Mesothelial cell of epicardium (in vitro differentiated cells): ENCODE measurements at places on chromosomes 3 and 15.
A peak's percentile ranks its signal among the peaks of the same experiment; 100 is the strongest.

DNA sequence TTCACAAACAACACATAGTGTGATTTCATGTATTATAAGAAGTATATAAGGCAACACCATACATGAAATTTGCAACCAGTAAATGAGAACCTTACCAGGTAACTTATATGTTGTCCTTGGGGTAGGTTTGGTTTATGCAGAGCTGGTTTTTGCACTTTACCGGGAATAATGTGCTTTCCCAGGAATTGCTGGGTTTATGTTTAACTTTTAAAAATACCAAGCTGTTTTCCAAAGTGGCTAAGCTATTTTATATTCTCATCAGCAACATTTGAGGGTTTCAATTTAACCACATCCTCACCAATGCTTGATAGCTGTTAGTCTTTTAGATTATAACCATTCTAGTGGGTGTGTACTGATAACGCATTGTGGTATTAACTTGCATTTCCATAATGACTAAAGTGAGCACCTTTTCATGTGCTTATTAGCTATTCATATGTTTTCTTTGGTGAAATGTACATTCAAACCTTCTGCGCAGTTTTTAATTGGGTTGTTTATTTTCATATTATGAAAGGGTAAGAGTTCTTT is 71.6 kb downstream of the KY start:
- H3K36me3 ChIP-seq: no peaks in the 10 kb centered on the region
- peaks cover 9% of the 10 kb centered on the region for H3K27me3 ChIP-seq
- no peak for DNase-seq

- peaks cover 25% of the 10 kb centered on the region for H3K4me1 ChIP-seq
- no peak overlapping the region for H3K4me3 ChIP-seq
- no peaks in the 10 kb centered on the region for H3K36me3 ChIP-seq
- DNase-seq: no peak
Measured at GRCh38 chr3:60309539-60310268, 941.5 kb downstream of the FHIT start.

DNA sequence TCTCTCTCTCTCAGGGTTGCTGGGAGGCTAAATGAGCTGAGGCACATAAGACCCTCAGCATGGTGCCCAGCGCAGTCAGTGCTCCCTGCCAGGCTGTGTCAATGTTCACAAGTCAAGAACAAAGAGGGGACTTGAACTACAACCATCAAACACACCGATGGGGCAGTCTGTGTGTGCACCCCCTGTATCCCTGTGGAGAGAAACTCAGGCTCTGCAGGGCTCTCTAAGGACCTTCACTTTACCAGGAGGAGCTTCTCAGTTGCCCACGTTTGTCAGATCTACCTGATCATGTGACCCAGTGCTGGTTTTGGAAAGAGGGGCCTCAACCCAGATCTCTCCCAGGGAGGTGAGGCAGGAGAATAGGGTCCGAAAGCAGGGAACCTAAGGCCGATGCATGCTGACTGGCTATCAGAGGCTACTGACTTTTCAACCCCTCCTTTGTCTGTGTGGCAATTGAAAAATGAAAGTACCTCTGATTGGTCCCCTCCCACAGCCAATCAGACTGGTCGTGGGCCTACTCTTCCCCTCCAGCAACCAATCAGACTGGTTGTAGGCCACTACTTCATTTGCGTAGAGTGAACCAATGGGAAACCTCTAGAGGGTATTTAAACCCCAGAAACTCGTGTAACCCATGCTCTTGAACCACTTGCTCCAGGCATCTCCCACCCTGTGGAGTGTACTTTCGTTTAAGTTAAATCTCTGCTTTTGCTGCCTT is 34.0 kb downstream of the RHCG start:
- H3K4me1 ChIP-seq: no peaks in the 10 kb centered on the region
- H3K4me3 ChIP-seq: no peak overlapping the region
- DNase-seq: no peak
- H3K27ac ChIP-seq: no peak overlapping the region
- peaks cover 22% of the 10 kb centered on the region for H3K27me3 ChIP-seq

- no peak overlapping the region for H3K4me3 ChIP-seq
- H3K27ac ChIP-seq: no peak overlapping the region
- no peaks in the 10 kb centered on the region for H3K36me3 ChIP-seq
- peaks cover 2% of the 10 kb centered on the region for H3K27me3 ChIP-seq
Measured at GRCh38 chr3:8336456-8336855, 165.2 kb upstream of the LMCD1 start.

DNA sequence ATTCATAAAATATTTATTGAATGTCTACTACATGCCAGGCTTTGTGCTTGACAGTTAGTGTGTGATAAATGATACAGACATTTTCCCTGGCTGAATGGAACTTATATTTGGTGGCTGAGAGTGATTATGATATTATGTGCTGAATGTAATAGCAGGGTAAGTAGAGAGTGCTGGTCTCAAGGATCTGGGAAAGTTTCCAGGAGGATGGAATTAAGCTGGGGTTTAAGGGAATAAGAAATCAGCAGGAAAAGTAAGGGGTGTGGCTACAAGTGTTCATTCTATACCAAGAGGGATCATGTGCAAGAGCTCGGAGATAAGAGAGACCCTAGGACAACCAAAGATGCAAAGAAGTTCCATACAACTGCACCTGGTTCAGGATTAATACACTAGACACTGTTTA is 500.1 kb upstream of the CFAP20DC start:
- no peaks in the 10 kb centered on the region for H3K36me3 ChIP-seq
- no peak overlapping the region for H3K4me3 ChIP-seq
- no peak for DNase-seq
- peaks cover 2% of the 10 kb centered on the region for H3K27me3 ChIP-seq

GRCh38 chr15:36992454-36992853 is 107.9 kb downstream of the MEIS2 start:
- no peak overlapping the region for H3K4me3 ChIP-seq
- H3K36me3 ChIP-seq: peaks cover 22% of the 10 kb centered on the region
- H3K4me1 ChIP-seq: peaks cover 63% of the 10 kb centered on the region

GRCh38 chr3:149970716-149971402 is at the start of gene PFN2:
Gene PFN2, minus strand, starts transcription at chr3:149970895. Its CDS starts 39 bp downstream, at chr3:149970856.
- H3K27me3 ChIP-seq: no peaks in the 10 kb centered on the region
- H3K4me3 ChIP-seq: peak within 1 kb of the TSS; percentile 93
- peak within 1 kb of the TSS; percentile 99 for H3K27ac ChIP-seq
- peaks cover 6% of the 10 kb centered on the region for H3K36me3 ChIP-seq

GRCh38 chr3:195893516-195893915 is 14.8 kb downstream of the TNK2 start:
- no peaks in the 10 kb centered on the region for H3K36me3 ChIP-seq
- H3K27me3 ChIP-seq: no peaks in the 10 kb centered on the region
- DNase-seq: no peak
- no peak overlapping the region for H3K27ac ChIP-seq
- peaks cover 51% of the 10 kb centered on the region for H3K4me1 ChIP-seq
- H3K4me3 ChIP-seq: no peak overlapping the region

DNA sequence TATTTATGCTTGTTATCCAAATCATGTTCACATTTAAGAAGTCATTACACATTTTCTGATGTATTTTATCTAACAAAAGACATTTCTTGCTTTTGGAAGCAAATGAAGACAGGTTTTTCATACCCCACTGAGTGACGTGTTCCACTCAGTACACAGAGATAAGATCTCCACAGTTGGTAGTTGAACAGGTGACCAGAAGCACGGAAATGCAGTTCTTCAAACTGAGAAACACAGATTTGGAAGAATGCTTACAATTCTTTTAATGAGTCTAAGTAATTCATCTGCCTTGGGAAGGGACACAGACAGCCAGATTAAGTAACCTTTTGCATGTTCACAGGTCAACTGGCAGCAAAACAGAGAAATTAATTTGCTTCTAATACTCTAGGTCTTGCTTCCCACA is 23.1 kb downstream of the PTX3 start:
- DNase-seq: no peak
- no peak overlapping the region for H3K4me3 ChIP-seq
- no peaks in the 10 kb centered on the region for H3K36me3 ChIP-seq
- H3K27me3 ChIP-seq: peaks cover 2% of the 10 kb centered on the region
- H3K4me1 ChIP-seq: peaks cover 11% of the 10 kb centered on the region

DNA sequence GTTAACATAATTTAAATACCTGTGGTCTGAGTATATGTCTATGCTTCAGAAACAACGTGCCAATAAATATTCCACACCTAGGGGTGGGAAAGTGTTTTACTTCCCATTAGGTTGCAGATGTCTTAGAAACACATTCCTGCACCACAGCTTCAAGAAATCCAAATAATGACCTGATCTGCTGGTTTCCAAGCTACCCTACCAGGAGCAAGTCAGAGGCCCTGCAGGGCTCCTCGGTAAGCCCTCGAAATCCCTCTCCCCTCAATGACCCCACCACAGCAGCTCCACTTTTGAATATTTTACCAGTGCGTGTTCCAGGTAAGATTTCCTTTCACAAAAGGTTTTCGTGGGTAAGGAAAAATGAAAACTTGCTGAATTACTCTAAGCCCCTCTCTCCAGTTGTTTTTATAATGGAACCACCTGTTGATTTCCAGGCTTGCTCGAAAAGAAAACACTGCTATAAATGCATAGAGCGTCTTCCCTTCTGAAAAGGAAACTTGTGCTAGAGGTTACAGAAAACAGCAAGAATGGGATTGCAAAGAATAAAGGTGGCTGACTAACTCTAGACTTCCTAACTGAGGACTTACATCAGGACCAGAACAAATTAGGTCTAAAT is 12.6 kb downstream of the IL12A start:
- DNase-seq: no peak
- H3K36me3 ChIP-seq: no peaks in the 10 kb centered on the region
- no peak overlapping the region for H3K4me3 ChIP-seq
- no peak overlapping the region for H3K27ac ChIP-seq
- peaks cover 2% of the 10 kb centered on the region for H3K27me3 ChIP-seq

DNA sequence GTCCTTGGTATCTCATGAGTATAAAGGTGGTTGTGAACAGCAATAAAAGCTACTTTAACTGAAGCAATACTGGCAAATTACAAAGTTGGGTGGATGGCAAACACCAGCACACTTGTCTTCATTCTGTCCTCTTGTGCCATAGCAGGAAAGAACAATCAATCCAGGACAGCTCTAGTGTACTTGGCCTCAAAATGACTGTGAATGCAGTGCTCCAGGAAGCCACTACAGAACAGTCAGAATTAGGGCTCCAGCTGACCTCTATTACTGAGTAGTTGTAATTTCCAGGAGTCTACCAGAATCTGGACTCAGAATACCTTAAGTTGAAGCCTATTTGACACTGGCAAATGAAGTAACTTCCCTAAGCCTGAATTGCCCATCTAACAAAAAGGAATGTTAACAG is 339.0 kb upstream of the WNT5A start:
- peaks cover 12% of the 10 kb centered on the region for H3K36me3 ChIP-seq
- no peak overlapping the region for H3K4me3 ChIP-seq
- no peak overlapping the region for H3K27ac ChIP-seq
- DNase-seq: no peak
- peaks cover 9% of the 10 kb centered on the region for H3K4me1 ChIP-seq
- no peaks in the 10 kb centered on the region for H3K27me3 ChIP-seq

DNA sequence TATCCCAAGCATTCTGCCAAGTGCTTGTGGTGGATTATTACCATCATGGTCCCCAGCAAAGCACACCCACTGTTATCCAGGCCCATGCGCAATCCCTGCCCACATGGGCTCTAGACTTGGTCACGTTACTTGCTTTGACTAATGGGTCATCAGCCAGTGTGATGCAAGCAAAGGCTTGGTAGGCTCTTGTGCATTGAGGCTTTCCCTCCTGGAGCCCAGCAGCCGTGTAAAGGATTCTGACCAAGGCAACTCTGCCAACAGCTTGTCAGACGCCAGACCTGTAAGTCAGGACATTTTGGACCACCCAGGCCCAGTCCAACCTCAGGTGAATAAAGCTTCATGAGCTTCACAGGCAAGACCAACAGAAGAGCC is 93.9 kb downstream of the ABHD5 start:
- peaks cover 49% of the 10 kb centered on the region for H3K27me3 ChIP-seq
- H3K36me3 ChIP-seq: no peaks in the 10 kb centered on the region
- no peak overlapping the region for H3K27ac ChIP-seq
- H3K4me1 ChIP-seq: no peaks in the 10 kb centered on the region
- no peak for DNase-seq

DNA sequence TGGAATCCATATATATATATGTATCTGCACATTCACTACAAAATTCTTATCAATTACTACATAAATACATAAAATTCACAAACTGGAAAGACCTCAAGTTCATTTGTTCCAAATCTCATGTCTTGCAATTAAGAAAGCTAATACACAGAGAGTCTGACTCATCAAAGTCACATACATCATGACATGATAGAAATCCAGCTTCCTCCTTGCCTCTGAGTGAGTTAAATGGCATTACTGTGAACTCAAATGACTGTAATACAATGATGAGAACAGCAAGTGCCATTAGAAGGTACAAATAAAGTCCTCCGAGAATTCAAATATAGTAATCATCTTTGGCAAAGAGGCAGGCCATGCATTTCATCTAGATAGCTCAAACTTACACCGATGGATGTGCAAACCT is 55.1 kb upstream of the AGTR1 start:
- peaks cover 1% of the 10 kb centered on the region for H3K27me3 ChIP-seq
- no peaks in the 10 kb centered on the region for H3K36me3 ChIP-seq
- no peak for DNase-seq
- H3K4me3 ChIP-seq: no peak overlapping the region
- peaks cover 2% of the 10 kb centered on the region for H3K4me1 ChIP-seq

DNA sequence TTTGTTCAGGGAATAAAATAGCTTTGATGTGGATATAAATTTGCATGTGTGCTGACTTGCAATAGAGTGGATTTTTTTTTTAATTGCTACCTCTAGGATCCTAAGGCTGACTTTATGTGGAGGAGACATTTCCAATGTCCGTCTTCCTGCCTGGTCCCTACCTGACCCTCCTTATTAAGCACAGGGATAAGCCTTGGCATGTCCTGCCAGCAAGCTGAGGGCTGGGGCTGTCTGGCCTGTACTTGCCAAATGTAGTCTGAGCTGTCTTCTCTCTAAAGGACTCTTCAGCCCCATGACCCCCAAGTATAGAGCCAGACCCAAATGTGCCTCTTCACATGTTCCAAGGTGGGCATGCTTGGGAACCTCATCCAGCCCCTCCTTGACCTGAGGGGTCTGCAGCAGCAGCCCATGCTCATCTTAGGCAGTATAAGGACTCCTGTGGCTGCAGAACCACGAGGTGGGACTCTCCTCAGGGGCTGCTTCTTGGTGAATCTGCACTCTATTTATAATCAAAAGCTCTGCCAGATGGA is 88.8 kb downstream of the CACNA1D start:
- H3K36me3 ChIP-seq: no peaks in the 10 kb centered on the region
- H3K4me3 ChIP-seq: no peak overlapping the region
- DNase-seq: no peak
- no peak overlapping the region for H3K27ac ChIP-seq
- H3K4me1 ChIP-seq: peaks cover 3% of the 10 kb centered on the region
